ENCODE measurements at places on chromosomes 3 and 15. TPM values are rescaled to one million over a fixed set of nuclear protein-coding genes. Genes with fewer than 3 reads are reported as not detected.

GRCh38 chr3:117603097-117603496, 893.5 kb downstream of the TUSC7 start:
- DNase-seq = no peak

DNA sequence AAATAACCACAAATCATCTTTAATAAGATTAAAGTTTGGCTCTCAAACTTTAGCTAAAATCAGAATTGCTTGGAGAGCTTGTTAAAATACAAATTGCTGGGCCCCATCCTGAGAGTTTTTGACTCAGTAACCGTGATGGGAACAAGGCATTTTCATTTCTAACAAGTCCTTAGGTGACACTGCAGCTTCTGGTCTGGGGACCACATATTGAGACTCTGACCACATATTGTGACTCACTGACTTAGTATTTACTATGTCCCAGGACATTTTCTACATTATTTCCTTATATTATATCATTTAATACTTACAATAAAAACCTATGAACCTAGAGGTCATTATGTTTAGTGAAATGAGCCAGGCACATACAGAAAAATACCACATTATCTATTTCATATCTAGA, 164.5 kb downstream of the ZMAT3 start:
- no peak for DNase-seq

DNA sequence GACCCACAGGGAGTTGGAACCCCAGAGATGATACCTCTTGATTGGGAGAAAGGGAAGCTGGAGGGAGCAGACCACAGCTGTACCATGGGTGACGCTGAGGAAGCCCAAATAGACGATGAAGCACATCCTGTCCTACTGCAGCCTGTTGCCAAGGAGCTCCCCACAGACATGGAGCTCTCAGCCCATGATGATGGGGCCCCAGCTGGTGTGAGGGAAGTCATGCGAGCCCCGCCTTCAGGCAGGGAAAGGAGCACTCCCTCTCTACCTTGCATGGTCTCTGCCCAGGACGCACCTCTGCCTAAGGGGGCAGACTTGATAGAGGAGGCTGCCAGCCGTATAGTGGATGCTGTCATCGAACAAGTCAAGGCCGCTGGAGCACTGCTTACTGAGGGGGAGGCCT, 201.1 kb downstream of the AKAP13 start:
- no peak for DNase-seq

The PYGO1 gene
- total RNA-seq = 9.9 TPM

The CORO2B gene
- not detected for total RNA-seq

The PRICKLE2 gene
- total RNA-seq = 18.3 TPM

The CSNK1G1 gene
- 14.2 TPM for total RNA-seq

The ASB14 gene
- total RNA-seq = not detected

The CDC25A gene
- 36.0 TPM for total RNA-seq

The KLHL40 gene
- total RNA-seq = not detected

GRCh38 chr3:134212967-134213665, 37.5 kb downstream of the RYK start:
- DNase-seq = peak; percentile 61

The ZPLD1 gene
- total RNA-seq = not detected

The AGTR1 gene
- not detected for total RNA-seq

- no peak for DNase-seq
Measured at GRCh38 chr3:117171124-117171523, 461.5 kb downstream of the TUSC7 start.

DNA sequence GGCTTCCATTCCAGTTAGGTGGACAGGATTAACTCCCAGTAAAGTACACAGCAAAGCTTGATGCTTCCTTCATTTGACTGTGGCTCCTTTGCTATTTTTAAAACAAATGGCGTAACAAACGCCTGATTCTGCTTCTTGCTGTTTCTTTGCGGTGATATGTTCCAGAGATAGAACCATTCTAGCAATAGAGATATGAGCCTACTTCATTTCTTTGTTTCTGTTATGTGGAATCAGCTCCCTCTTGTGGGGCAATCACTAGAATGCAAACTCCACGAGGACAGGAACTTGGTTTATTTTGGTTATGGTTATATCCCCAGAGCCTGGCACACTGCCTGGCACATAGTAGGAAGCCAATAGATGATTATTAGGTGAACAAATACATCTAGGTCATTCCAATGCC, 122.6 kb upstream of the SLC6A11 start:
- DNase-seq = no peak

GRCh38 chr3:138378331-138378730, 30.0 kb downstream of the MRAS start:
- no peak for DNase-seq

- peak; percentile 67 for DNase-seq
Measured at GRCh38 chr15:55846116-55846707, 103.3 kb upstream of the PRTG start.

DNA sequence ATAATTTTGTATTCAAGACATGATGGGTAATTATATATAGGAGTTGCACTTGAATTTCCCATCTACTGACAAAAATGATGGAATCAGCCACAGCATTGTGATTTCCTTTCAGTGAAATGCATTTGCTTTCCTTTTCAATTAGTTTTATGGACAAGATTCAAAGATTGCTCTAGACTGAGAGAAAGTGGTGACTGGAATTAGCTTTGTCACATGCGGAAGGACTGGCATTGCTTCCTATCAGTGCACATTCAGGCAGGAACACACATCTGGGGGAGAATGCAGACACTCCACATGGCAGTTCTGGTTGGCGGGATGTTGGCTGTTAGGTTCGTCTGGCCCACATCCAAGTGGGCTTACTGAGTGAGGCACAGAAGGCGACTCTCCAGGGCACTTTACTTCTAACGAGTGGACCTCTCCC, 399.3 kb upstream of the RGMA start:
- no peak for DNase-seq

DNA sequence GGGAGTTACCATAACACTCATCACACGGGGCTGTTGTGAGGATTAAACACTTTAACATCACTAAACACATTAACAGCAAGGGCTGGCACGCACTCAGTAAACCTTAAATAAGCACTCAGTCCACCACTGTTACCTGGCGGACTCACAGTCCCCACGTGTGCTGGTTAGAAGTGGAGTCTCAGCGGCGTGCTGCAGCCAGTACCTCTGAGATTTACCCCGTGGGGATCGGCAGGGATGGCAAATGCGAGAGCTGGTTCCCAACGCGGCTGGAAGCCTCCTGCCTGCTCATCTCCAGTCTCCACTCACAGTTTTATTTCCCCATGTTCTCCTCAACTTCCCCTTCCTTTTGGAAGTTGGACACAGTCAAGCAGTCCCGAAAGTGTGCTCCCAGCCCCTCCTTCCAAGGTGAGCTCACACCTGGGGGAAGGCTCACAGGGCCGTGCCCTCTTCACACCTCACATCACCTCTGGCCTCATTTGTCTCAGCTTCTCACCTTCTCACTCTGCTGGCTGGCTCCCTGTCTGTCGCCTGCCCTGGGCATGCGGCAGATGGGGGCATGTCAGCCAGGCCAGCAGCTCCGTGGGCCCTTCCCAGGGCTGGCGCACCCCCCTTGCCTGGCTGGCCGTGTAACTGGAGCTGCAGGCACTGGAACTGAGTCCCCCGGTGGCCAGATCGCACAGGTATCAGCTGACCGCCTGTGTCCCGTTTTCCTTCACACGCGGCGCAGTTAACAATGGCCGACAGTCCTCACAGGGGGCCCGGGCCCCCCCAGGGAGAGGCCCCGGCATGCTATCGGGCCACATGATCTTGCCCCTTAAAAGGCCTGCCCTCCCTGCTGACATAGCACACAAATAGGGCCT, 87.1 kb downstream of the WNT7A start:
- DNase-seq = no peak

All from SJSA1 (cell line).